ENCODE measurements at places on chromosomes 11 and 22.
A peak's percentile ranks its signal among the peaks of the same experiment; 100 is the strongest.

GRCh38 chr11:10942620-10943019 is 84.8 kb upstream of the ZBED5 start:
- DNase-seq = no peak

DNA sequence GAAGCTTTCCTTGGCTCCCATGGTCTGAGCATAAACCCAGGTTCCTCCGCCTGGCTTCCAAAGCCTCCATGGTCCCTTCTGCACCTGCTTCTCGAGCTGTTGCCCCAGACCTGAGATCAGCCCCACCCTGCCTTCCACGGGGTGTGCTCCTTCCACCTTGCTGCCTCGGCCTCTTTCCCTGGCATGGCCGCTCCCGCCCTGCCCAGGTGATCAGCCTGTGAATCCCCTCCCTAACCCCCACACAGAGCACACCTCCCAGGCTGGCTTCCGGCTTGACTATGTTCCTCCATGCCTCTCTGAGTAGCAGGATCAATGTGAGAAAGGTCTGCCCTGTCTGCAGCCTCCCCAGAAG is 2.7 kb upstream of the PPP6R3 start:
- no peak for DNase-seq

GRCh38 chr11:129223701-129224149 is 31.6 kb upstream of the ARHGAP32 start:
- DNase-seq = no peak

DNA sequence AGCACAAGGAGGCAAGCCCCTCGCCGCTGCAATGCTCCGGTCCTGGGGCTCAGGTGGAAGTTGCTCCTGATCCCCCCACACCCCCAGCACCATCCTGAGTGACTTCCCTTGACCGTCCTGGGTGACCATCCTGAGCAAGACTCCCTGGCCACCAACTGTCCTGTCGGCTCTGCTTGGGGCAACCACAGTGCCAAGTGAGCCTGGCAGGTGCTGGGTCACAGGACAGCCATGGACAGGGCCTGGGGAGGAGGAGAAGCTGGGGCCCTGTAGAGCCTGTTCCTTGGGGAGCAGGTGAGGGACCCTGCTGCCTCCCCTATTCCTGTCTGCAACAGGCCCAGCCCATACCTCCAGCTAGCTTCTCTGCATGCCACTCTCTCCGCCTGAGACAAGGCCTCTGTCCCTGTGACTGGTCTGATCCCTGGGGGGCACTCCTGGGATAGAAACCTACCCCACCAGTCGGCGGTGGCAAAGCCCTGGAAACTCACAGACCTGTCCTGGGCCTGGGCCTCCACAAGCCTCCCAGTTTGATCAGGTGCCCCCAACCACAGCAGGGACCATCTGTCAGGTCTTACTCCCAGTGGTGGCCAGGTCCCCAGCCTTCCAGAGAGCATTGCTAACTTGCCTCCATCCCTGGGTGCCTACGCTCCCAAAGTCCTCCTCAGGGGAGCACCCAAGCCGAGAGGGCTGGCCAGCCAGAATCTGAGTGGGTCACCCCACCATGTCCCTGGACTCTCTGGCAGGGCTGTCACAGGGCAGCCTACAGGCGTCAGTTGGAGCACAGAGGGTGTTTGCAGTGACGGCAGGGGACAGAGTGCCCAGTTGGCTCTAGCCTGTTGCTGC is 68.7 kb upstream of the WNT7B start:
- no peak for DNase-seq

DNA sequence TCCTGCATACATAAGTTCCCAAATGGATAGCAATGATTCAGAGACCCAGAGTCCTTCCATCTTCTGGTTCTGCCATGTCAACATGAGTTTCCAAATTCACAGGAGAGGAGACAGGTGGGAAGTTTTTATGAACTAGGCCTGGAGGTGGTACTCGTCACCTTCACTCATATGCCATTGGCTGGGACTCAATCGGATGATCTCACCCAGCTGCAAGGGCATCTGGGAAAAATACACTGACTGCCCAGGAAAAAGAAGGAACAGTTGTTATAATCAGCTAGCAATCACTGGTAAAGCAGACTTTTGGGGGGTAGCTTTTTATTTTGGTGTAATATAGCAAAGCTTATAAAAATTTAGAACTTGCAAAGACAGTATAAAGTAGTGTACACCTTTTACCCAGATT is 83.9 kb downstream of the OTOG start:
- no peak for DNase-seq

DNA sequence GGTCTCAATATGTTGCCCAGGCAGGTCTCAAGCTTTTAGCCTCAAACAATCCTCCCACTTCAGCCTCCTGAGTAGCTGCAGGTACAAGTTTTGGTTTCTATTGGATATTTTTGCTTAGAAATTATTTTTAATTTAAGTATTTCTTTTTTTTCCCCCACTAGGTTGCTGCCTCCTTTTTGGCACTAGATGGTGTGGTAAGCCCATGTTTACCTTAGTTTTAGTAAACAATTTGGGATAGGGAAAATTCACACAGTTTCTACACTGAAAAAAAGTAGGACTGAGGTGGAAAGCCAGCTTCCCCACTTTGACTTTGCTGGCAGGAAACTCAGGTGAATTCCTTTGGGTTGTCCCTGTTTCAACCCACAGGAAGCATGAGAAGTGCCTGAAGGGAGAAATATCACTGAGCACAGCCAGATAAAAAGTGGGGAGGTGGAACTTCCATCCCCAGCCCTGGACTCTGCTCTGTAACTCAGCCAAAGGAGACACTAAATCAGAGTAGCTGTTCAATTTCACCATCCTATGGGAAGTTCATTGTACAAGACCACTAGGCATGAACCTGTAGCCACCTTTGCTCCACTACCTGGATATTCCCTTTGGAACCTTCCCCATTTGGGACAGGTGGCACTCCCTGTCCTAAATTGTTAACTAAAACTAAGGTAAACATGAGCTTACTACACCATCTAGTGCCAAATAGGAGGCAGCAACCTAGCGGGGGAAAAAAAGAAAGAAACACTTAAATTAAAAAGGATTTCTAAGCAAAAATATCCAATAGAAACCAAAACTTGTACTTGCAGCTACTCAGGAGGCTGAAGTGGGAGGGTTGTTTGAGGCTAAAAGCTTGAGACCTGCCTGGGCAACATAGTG is 154.4 kb upstream of the FAT3 start:
- no peak for DNase-seq

DNA sequence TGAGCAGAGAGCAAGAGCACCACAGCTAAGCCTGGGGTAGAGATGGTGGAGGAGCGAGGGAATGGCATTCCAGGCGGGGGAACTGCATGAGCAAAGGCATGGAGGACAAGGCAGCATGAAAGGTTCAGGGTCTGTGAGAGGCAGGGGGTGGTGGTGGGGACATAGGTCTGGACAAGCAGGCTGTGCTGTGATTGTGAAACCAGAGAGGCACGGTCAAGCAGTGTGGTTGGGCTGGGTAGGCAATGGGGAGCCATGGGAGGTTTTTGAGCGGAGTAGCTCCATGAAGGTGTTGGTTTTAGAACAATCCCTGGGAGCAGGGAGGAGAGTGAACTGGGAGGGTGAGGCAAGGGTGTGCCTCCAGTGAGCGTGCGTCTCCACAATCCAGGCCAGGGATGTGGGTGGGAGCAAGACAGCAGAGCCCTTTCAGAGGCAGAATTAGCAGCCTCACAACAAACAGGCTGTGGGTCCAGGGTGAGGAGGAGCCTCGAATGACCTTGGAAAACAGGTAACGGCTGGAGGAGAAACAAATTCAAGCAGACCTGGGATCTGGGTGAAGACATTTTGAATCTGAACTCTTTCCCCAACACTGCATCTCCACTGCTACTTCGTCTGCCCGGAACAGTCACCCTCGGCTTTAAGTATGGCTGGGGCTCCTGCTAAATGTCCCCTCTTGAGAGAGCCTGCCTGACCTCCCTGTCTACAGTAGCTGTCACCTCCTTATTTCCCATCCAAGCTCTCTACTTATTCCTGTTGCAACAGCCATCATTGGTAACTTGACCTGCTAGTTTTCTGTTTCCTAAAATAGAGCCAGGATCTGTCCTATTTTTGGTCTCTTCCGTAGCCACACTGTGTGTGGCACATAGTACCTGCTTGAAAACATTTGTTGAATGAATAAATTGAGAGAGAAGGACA is 27.0 kb upstream of the TSPAN18 start:
- no peak for DNase-seq

DNA sequence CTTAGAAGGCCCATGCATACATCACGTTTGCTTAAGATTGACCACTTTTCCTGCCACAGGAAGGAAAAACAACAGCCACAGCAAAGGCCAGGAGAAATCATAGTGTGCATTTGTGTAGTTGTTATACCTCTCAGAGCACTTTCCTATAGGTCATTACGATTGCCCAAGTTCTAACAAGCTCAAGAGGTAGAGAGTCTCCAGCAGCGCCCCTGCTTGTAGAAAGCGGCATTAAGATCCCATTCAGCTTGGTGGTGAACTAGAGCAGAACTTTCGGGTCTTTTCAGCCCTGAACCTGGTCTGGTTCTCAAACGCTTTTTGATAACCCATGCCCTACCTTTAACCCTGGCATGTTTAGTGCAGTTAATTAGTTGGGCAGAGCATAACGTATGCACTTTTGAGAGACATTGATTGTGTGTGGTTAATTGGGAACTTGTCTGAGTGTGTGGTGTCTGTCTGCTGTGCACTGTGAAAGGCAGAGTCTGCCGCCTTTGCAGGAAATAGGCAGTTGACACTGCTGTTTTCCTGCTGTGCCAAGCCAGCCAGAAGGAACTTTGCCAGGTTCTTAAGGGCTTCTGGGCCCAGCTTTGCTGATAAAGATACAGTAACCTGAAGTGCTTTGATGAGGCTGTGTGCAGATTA is 109.9 kb upstream of the CLMP start:
- peak; percentile 15 for DNase-seq

DNA sequence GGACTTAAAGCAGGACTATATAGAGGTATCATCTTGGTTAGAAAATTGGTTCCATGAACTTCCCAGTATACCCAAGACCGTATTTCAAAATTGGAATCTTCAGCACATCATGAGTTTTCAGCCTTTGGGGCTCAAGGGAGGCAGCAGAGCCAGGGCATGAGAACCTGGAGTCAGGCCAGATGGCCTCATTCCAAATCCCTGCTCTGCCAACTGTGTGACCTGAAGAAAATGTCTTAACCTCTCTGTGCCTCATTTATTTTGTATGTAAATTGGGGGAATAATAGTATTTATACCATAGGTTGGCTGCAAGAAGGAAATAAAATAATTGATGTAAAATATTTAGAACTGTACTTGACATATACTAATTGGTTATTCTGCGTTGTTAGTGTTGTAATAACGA is 987.6 kb downstream of the TBC1D22A start:
- peak; percentile 34 for DNase-seq

- no peak for DNase-seq
Observed at GRCh38 chr22:45475851-45476514, 26.7 kb upstream of the FBLN1 start.
